ENCODE measurements at places on chromosomes 2 and 18. TPM values are rescaled to one million over a fixed set of nuclear protein-coding genes. Genes with fewer than 3 reads are reported as not detected.

- DNase-seq = no peak
Measured at GRCh38 chr18:11561293-11561692, 48.1 kb upstream of the SLC35G4 start.

GRCh38 chr2:54382601-54383000 lies 73.5 kb upstream of the SPTBN1 start:
- no peak for DNase-seq

DNA sequence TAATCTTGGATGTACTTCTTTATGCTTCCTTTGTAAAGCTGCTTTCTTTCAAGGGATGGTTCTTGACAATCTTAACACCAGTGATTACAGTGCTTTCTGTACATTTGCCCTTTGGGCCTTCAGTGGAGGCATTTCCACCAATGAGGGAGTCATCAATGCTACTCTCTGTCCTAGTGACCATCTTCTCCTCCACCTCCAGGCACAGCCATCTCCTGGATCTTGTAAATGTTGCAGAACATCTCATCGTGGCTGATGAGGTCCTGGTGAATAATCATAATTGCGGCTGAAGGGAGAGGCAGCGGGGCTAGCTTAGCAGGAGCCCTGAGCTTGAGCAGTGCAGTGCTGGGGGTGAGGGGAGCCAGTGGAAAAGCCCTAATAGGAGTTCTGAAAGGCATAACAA lies 32.5 kb downstream of the IDH1 start:
- DNase-seq = no peak

GRCh38 chr18:30406728-30407127 lies 635.8 kb downstream of the DSC3 start:
- DNase-seq = no peak

DNA sequence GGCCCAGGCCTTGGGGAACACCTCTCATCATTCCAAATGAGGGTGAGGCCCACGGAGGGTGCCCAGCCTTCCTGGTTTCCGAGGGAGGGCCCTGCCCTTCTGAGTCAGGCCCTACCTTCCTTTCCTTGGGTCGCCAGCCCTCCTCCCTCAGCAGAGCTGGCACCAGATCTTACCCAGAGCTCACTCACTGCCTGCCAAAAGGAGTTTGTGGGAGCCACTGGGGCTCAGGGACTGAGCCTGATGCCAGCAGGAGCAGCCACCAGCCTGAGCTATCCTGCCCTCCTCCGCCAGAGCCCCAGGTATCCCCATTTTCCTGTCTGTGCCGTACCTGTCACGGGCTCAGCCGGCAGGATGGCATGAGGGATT lies 64.1 kb downstream of the NRP2 start:
- DNase-seq = no peak

GRCh38 chr2:235143789-235144188 lies 192.0 kb downstream of the SH3BP4 start:
- no peak for DNase-seq

Gene CCL20
- not detected for total RNA-seq

DNA sequence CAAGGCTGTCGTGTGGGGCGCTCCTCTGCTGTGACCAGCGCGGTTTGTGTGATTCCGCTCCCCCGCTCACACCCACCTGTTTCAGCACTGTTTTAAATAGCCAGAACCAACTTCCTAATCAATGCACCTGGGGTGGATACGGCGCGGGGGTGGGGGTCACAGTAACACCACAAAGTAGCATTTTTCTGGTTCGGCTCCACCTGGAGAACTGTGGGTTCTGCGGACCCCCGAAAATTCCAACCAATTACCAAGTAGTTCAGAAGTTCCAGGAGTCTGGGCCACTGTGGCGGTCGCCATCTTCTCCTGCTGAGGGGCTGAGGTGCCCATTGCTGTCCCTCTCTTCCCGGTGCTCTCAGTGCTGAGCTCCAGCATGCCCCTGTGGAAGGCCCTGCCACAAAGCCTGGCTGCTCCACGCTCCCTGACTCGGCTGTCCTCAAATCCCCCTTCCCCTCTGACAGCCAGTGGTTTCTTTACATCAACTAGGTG lies 79.4 kb downstream of the GFPT1 start:
- DNase-seq = no peak

GRCh38 chr18:42920621-42921020 lies 194.9 kb downstream of the RIT2 start:
- DNase-seq = no peak

- DNase-seq = no peak
Measured at GRCh38 chr18:23664674-23665073, 2.0 kb upstream of the ANKRD29 start.

Gene RAB6C
- not detected for total RNA-seq

Gene SLC23A3
- total RNA-seq = 1.6 TPM

- no peak for DNase-seq
Measured at GRCh38 chr2:175008801-175009495, 3.8 kb upstream of the CHN1 start.

DNA sequence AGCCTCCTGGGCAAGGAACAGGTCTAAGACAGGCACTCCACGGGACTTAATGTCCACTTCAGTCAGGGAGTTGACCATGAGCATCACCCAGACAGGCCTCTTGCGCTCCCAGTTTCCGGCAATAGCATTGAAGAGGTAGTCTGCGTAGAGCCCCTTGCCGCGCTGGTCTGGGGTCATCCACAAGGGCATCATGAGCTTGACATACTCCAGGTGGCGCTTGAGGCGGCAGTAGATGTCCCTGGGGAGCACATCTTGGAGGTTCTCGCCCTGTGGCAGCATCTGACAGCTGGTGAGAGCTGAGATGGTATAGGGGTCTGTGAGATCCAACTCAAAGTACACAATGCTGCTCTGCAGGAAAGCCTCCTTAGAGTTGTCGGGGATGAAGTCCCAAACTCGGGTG lies 10.6 kb downstream of the TRABD2A start:
- DNase-seq = no peak

DNA sequence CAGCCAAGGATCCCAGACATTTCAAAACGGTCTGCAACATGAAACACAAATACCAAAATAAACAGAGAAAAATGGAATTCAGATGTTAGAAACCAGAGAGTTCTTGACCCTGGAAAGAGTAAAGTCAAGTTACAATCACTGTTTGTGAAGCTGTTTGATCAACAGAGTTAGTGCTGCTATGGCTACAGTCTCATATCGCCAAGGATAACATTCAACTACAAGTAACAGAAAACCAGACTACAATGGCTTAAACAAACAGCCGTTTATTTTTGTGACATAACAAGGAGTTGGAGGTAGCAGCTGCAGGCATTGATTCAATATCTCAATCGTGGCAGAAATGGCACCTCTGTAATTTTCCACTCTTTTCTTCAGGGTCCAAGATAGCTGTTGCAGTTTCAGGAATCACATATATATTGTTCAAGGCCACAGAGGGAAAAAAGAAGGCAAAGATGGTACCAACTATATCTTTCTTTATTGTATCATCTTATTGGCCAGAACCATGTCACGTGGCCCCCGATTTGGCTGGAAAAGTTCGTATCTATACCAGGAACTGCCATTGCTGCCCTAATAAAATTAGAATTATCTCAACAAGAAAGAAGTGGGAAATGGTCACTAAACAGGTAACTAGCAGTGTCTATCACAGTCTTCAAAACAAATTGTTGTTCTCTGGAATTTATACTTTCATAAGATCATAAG lies 17.7 kb upstream of the HNRNPLL start:
- peak; percentile 84 for DNase-seq

DNA sequence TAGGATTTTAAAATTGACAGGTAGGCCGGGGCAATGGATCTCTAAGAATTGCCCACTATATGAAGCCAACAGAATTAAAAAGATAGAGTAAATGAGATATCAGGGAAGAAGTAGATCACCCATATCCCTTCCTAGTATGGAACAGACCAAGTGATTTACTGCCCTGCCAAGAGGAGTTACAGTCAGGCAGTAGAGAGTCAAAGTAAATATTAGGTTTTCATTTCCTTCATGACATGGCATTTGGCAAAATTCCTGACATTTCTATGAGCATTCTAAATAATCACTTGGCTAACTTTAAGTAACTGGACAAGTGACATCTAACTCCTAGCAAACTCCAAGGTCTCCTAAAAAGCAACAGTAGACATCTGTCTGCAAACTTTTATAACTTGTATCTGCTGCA lies 33.5 kb downstream of the GALNT5 start:
- no peak for DNase-seq

Gene LYG2
- not detected for total RNA-seq

- no peak for DNase-seq
Measured at GRCh38 chr2:50782543-50782942, 249.4 kb downstream of the NRXN1 start.
